ENCODE measurements at places on chromosomes 3 and 15.
A peak's percentile ranks its signal among the peaks of the same experiment; 100 is the strongest.

GRCh38 chr3:46375218-46375617 lies 4.5 kb downstream of the CCR5 start:
- DNase-seq, result no peak

GRCh38 chr3:9213019-9213634 lies 36.3 kb downstream of the SRGAP3 start:
- DNase-seq, result peak; percentile 1

DNA sequence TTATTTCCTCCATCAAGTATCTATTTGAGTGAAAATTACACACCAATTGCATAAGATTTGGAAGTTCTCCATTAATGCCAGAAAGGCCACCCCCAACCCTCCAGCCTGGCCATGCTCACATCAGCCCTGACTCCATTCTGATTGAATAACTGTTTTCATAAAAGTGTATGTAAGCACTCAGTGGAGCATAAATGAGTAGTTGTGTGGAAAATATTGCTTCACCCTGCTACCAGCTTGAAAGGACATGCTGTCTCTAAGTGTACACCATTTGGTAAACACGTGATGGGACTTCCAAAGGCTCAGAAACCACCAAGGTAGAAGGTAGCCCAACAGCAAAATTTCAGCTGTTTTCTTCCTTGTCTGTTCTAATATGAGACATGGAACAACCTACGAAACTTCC lies 393.8 kb downstream of the ZNF385D start:
- no peak for DNase-seq

DNA sequence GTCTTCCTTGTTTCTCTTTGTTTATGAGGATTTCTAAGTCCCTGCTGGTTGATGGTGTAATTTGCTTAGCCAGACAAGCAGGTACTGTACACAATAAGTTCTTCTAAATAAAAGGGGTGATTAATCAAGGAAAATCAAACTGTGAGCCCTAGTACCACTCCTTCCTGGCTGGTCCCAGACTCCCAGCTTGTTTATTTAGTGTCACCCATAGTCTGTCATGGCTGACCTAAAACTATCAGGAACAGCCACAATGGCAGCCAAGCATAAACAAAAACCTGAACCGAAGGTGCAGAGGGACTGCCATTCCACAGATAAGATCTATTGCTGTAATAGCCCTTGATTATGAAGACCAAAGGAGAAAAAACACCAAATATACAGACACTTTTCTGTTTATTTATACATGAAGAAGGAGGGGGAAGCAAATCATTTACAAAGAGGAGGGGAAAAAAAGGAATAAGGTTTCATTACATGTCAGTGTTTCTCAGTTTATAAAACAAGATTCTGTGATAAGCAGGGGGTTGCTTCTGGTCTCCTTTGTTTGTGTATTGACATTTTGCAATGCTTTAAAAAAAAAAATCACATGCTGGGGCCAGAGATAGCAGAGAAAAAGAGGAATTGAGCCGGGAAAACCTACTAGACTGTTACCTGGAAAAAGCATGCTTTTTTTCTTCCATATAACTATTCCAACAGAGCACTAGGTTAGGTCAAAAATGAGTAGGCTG lies 182.4 kb upstream of the DPH6 start:
- DNase-seq, result no peak

DNA sequence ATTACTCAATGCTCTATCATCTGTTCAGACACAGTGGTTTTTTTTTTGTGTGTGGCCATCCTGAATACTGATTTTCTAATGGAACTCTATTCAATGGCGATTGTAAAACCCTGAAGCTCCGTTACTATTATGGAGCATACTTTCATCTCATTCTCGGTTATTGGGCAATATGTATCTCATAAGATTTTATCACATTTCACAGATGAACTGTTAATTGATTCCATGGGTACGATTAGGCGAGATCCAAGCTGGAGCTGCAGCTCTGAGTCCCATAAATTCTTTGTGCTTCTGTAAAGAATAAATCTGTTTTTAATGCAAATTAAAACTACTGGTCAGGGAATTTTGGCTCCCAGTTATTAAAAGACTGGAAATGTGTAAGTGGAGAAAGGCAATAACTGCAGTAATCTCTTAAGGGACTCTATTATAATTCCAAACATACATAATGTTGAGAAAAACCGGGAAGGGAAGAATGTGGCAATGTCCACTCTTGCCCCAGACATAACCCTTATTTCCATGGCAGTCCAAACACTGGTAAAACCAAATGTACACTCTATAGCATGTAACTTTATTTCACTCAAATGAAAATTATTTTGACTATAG lies 82.2 kb downstream of the GREM1 start:
- no peak for DNase-seq

- no peak for DNase-seq
These were observed 40.0 kb downstream of the TNK2 start for GRCh38 chr3:195868336-195868865.
